ENCODE measurements at places on chromosomes 5 and 9. TPM values are rescaled to one million over a fixed set of nuclear protein-coding genes. Genes with fewer than 3 reads are reported as not detected.

The CYSRT1 gene
- 4.2 TPM for total RNA-seq

The MSX2 gene
- 6.7 TPM for total RNA-seq

The SCGB3A2 gene
- not detected for total RNA-seq

The SELENOP gene
- 0.10 TPM for total RNA-seq

The GMCL2 gene
- not detected for total RNA-seq

The CD14 gene
- total RNA-seq: 4.0 TPM

The NR6A1 gene
- total RNA-seq: 1.9 TPM

The POLK gene
- total RNA-seq: 9.2 TPM

The SLC36A2 gene
- total RNA-seq: not detected

The GADD45G gene
- total RNA-seq: 0.21 TPM

The MZB1 gene
- not detected for total RNA-seq

The LARP1 gene
- total RNA-seq: 136 TPM

The MRPS2 gene
- total RNA-seq: 113 TPM

The SPINK13 gene
- total RNA-seq: not detected

The IPO11 gene
- 18.8 TPM for total RNA-seq

The LCN15 gene
- total RNA-seq: not detected

The MSMP gene
- total RNA-seq: not detected

The DPYSL3 gene
- total RNA-seq: 18.6 TPM

The TLE4 gene
- total RNA-seq: 13.8 TPM

The PFN3 gene
- not detected for total RNA-seq

The PCDHA5 gene
- 0.86 TPM for total RNA-seq

The C9orf78 gene
- 53.3 TPM for total RNA-seq

The IFNB1 gene
- not detected for total RNA-seq

The INSYN2B gene
- 0.64 TPM for total RNA-seq

The SAXO1 gene
- not detected for total RNA-seq

The COL5A1 gene
- total RNA-seq: 37.9 TPM

The CORO2A gene
- 1.1 TPM for total RNA-seq

The CDH10 gene
- total RNA-seq: 0.16 TPM

The TPM2 gene
- total RNA-seq: 633 TPM

The S1PR3 gene
- total RNA-seq: 36.6 TPM

The AFAP1L1 gene
- 5.2 TPM for total RNA-seq

The KLF4 gene
- total RNA-seq: 14.2 TPM

The ZFP2 gene
- 0.05 TPM for total RNA-seq

The SLC46A2 gene
- not detected for total RNA-seq

The TEK gene
- total RNA-seq: 0.15 TPM

The BNC2 gene
- 4.7 TPM for total RNA-seq

The PAM gene
- 24.2 TPM for total RNA-seq

The PCDH12 gene
- not detected for total RNA-seq

The OR1J2 gene
- not detected for total RNA-seq

The PALM2AKAP2 gene
- 0.36 TPM for total RNA-seq

The SKP2 gene
- 24.3 TPM for total RNA-seq

The IRX4 gene
- total RNA-seq: 0.23 TPM

The BARX1 gene
- total RNA-seq: 10.8 TPM

The FNBP1 gene
- total RNA-seq: 17.6 TPM

The NXNL2 gene
- 0.67 TPM for total RNA-seq

The PPP1R26 gene
- total RNA-seq: 19.0 TPM

The GBGT1 gene
- total RNA-seq: 3.4 TPM

The LIX1 gene
- total RNA-seq: not detected

The LRRTM2 gene
- not detected for total RNA-seq
